ENCODE measurements at places on chromosomes 5 and 9.

GRCh38 chr9:5617749-5618148 lies 11.2 kb upstream of the RIC1 start:
- DNase-seq, result no peak

GRCh38 chr5:19047277-19047676 lies 940.7 kb downstream of the CDH18 start:
- DNase-seq, result no peak

GRCh38 chr9:20693068-20693467 lies 9.0 kb downstream of the FOCAD start:
- DNase-seq, result no peak

- DNase-seq, result no peak
These were observed 218.1 kb upstream of the DMRTA1 start for GRCh38 chr9:22228542-22228941.

DNA sequence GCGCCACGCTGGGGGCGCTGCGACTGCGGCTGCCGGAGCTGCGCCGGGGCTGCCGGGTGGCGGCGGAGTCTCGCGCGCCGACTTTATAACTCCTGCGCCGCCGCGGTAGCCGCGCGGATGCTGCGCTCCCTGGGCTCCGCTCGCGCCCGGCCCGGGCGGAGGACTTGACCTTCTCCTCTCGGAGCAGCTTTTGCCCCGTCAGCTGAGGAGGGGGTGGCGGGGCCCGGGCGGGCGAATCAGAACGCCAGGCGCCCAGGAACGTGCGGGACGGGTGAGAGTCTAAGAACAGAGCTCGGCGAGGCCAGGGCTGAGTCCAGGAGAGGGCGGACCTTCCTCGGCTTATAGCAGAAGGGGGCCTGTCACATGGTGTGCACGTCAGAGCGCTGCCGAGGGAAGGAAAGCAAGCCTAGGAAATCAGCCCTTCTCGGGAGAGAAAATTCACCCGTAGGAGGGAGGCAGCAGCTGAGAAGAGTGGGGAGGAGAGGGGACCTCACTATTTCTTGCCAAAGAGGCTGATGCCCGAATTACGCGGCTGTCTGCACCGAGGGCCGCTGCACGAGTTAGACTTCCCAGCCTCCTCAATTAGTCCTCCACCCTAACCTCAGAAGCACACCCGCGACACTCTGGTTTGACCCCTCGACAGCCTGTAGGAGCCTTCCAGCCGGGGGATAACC lies at the start of gene FOXD1:
TSS of gene FOXD1 (minus strand) at position 315 of the 674 bp plus-strand sequence. CDS start 415 bp downstream, outside the sequence.
- no peak for DNase-seq

GRCh38 chr9:91395553-91396471 lies 27.8 kb downstream of the NFIL3 start:
- no peak for DNase-seq

DNA sequence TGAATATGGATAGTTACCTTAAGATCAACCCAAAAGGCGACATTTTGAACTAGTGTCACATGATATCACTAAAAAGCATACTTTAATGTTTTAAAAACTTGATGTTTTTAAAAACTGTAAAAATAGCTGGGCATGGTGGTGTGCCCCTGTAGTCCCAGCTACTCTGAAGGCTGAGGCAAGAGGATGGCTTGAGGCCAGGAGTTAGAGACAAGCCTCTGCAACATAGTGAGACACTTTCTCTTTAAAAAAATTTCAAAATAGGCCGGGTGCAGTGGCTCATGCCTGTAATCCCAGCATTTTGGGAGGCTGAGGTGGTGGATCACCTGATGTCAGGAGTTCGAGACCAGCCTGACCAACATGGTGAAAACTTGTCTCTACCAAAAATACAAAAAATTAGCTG lies 129.5 kb downstream of the NPR3 start:
- no peak for DNase-seq

DNA sequence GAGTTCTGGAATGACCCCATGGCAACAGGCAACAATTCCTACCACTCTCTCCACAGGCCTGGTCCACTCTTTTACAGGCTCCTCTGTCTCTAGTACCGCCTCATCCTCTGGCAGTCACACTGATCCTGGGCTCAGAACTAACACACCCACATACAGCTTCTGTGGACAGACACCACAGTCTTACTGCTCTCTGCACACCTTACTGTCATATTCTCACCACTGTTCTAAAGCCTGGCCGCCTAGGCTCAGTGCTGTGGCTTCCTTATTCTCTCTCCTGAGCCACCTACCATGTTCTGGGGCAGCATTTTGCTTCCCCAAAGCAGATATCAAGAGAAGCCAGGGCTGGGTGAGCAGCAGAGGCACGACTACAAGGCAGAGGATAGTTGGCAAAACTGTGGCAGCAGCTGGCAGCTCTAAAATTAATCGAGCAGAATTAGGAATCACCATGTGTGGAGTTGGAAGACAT lies 14.8 kb downstream of the REEP5 start:
- no peak for DNase-seq

DNA sequence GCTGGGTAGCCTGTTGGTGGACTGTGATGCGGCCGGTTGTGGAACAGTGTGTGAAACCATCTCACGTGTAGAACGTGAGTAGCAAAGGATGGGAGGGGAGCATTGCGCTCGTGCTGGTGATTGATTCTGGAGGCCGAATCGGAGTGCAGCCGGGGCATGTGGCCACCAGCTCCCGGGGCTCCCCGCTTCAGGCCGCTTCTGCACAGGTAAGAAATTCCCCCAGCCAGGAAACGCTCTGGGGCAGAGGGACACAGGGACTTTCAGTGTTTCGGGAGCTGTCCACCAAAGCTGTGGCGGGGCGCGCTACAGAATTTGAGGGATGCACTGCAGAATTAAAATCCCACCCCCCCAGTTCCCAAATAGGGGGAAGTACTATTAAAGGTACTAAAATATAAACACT lies 41.9 kb downstream of the LAMC3 start:
- DNase-seq, result no peak

GRCh38 chr5:91224969-91225368 lies 158.1 kb downstream of the ARRDC3 start:
- DNase-seq, result no peak

GRCh38 chr5:36491856-36492255 lies 114.5 kb upstream of the SLC1A3 start:
- DNase-seq, result no peak

- DNase-seq, result no peak
These were observed 44.1 kb upstream of the ACO1 start for GRCh38 chr9:32340361-32340760.

DNA sequence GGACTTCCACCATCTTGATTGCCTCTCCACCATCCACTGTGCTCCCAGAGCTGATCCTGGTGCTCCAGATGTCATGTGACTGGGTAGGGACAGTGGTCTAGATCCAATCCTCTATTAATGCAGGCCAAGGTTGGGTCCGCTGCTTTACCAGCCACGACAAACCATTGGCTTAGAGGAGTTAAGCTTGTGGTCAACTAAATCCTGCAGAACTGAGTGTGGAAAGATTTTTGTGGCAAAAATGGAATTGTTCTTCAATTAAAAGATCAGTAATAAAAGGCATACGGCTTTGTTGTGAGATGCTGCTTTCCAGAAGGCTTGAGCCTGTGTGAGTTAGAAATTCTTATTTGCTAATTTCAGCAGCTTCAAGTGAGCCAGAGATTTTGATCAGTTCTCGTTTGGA lies 30.7 kb downstream of the SLC1A3 start:
- DNase-seq, result no peak

DNA sequence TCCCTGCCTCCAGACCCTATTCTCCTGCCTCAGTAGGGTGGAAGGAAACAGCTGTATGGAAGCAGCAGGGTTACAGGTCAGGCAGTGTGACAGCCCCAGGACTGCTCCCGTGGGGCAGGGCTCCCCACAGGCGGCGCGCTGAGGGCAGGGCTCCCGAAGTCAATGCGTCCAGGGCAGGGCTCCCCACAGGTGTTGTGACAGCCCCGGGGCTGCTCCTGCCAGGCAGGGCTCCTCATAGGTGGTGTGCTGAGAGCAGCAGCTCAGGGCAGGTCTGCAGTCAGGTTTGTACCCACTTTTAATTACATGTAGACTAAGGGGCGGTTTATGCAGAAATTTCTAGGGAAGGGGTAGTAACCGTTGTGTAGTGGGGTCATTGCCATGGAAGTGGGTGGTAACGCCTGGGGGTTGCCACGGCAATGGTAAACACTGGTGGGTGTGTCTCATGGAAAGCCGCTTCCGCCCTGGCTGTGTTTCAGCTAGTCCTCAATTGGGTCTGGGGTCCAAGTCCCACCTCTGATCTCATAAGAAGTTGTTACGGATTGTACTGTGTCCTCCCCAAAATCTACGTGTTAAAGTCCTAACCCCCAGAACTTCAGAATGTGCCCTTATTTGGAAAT lies 16.7 kb upstream of the TERT start:
- DNase-seq, result no peak

Data from T follicular helper cell (primary cell).